ENCODE measurements at places on chromosomes 11 and 22. TPM values are rescaled to one million over a fixed set of nuclear protein-coding genes. Genes with fewer than 3 reads are reported as not detected.

OR2AG2 gene
- total RNA-seq = 0.26 TPM

ASPHD2 gene
- 14.5 TPM for total RNA-seq

- peak within 1 kb of the TSS; percentile 94 for H3K27ac ChIP-seq
- H3K27me3 ChIP-seq = peaks cover 16% of the 10 kb centered on the region
- peak; percentile 77 for DNase-seq
- H3K36me3 ChIP-seq = peaks cover 23% of the 10 kb centered on the region
These were observed at the start of gene RHOG for GRCh38 chr11:3840870-3841425. Gene RHOG, minus strand, starts transcription at chr11:3840959. Its CDS starts 12,821 bp downstream, at chr11:3828138.

DNA sequence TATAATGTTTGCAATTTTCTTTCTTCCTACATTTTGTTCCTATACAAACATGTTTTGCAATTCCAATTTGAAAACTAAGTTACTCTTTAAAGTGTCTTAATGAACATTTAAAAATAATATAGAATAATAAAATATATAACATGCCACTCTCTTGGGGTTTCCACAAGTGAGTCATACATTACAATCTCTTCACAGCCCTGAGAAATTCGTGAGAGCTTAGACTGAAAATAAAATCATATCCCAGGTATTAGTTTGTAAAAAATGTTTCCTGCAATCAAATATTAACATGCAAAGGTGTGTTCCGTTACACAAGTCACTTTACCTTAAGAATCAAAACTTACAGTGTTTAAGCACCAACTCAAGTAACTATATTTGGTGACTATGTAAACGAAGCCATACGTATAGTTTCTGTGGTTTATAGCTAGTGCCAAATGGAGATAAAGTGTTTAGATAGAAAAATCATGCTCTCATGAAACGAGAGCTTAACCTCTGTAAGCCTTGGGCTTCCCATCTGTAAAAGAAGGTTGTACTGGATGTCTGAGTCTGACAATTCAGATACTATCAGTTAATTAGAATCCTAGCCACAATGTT is 253.6 kb upstream of the ANO3 start:
- no peaks in the 10 kb centered on the region for H3K27me3 ChIP-seq
- no peaks in the 10 kb centered on the region for H3K36me3 ChIP-seq
- H3K4me3 ChIP-seq = no peak overlapping the region
- no peaks in the 10 kb centered on the region for H3K4me1 ChIP-seq

GRCh38 chr11:748007-748359 is 719 bp downstream of the TALDO1 start:
- H3K27ac ChIP-seq = no peak overlapping the region
- peak overlapping the region; percentile 82 for H3K4me3 ChIP-seq
- H3K36me3 ChIP-seq = no peaks in the 10 kb centered on the region
- no peak for DNase-seq
- peaks cover 5% of the 10 kb centered on the region for H3K4me1 ChIP-seq

DNA sequence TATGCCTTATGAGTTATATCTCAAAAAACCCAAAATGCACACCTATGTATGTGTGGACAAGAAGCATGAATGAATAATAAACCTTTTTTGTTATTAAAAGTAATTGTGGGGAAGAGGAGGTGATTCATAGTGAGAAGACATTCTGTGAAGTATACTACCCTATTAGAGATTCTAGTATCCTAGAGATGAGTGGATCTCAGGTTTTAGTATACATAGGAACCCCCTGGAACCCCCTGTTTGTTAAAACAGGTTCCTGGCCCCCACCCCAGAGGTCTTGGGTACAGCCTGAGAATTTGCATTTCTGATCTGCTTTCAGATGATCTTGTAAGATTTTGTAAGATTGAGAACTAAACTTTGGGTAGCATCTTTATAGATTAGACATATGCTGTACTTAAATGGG is 17.5 kb downstream of the NUCB2 start:
- peaks cover 2% of the 10 kb centered on the region for H3K36me3 ChIP-seq
- H3K27ac ChIP-seq = no peak overlapping the region
- no peaks in the 10 kb centered on the region for H3K27me3 ChIP-seq

DNA sequence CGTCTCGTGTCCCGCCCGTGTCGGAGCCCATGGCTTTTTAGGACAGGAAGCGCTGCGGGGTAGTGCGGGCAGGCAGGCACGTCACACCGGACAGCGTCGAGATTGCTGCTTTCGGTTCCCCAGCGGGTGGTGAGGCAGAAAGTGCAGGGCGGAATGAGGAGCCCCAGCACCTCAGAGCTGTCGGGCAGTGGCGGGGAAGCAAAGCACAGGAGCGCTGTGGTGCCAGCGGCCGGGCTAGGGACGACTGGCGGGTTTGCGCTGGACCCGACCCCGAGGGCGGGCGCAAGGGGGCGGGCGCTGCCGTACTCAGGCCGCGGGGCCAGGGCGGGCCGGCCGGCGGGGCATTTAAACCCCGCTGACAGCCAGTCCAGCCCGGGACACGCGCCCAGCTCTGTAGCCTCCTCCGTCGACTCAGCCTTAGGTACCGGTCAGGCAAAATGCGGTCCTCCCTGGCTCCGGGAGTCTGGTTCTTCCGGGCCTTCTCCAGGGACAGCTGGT is at the start of gene SLC37A2:
TSS of gene SLC37A2 (plus strand) at position 375 of the 498 bp plus-strand sequence. CDS start at position 438, 63 bp downstream.
- peak; percentile 67 for DNase-seq
- peaks cover 5% of the 10 kb centered on the region for H3K27me3 ChIP-seq
